Esophagus muscularis mucosa (tissue), 4 donors: ENCODE measurements at places on chromosomes 3 and 15. TPM values are rescaled to one million over a fixed set of nuclear protein-coding genes. Genes with fewer than 3 reads are reported as not detected.

DNA sequence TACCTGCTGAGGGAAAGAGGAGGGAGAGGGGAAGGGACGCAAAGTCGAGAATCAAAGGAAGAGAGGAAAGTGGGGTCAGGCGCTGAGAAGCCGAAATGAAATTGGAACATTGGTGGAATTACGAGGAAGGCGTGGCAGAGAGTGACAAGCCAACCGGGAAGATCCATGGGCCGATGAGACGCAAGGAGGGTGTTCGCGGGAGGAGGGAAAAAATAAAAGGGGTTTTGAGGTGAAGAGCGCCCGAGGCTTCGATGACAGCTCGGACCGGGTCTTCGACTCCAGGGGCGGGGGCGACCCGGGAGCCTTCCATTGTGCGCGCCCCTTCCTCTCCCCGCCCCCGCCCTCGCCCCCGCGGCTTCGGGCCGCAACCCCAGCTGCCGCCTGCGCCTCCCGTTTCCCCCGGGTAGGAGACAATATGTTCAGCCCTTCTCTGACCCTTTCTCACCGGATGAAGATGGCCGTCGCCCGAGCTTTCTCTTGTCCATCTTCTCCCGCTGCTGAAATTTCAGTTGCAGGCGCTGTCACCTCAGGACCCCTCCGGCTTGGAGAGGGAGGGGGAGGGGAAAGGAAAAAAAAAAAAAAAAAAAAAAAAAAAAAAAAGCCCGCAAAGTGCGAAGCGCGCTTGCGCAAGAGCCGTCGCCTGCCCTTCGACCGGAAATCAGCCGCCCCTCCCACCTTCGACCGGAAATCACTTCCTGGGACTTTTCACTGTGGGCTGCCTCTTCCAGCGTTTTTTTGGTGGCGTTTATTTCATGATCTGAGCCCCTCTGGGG lies at the start of gene SENP7:
TSS of gene SENP7 (minus strand) at position 567 of the 773 bp plus-strand sequence. CDS start at position 485, 82 bp downstream.
- peak; percentile 94 for DNase-seq

GRCh38 chr3:125006291-125006731 lies 49.5 kb downstream of the HEG1 start:
- no peak for DNase-seq

DNA sequence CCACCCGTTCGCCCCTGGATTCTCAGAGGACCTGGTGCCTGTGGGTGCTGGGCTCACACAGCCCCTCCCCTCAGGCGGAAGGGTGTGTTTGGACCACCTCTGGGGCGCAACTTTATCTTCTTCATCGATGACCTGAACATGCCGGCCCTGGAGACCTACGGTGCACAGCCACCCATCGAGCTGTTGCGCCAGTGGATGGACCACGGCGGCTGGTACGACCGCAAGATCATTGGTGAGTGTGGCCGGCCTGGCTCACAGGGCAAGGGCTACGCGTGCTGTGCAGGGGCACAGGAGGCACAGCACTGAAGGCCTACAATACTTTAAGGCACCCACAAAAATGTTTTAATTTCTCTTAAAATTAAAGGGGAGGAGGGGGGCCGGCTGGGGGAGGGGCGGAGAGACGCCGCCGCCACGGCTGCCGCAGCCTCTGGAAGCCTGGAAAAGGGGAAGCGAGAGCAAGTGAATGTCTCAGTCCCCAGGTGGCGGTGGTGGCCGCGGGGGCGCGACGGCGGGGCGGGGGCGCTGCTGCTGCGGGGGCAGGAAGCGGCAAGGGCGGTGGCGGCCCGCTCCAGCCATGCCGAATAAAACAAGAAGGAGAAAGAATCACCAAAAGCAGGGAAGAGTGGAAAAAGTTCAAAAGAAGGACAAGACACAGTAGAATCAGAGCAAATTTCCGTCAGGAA lies 56.8 kb downstream of the DNAH1 start:
- no peak for DNase-seq

DNA sequence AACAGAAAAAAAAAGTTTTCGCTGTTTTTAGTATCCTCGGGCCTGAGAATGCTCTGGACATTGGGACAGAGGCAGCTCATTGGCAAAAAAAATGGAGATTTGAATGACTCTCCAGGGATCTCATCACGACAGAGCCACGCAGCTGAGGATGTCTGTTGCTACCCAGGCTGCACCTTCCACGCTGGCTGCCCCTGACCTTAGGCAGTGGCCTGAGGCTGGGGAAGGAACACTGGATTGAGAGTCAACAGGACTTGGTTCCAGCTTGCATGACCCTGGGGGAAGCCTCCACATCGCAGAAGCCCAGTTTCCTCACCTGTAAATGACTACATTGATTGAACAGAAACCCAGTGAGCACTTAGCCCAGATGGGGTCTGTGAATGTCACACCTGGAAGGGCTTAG lies 8.7 kb upstream of the ACSBG1 start:
- DNase-seq, result no peak

GRCh38 chr15:56879502-56879901 lies 38.9 kb upstream of the TCF12 start:
- no peak for DNase-seq

DNA sequence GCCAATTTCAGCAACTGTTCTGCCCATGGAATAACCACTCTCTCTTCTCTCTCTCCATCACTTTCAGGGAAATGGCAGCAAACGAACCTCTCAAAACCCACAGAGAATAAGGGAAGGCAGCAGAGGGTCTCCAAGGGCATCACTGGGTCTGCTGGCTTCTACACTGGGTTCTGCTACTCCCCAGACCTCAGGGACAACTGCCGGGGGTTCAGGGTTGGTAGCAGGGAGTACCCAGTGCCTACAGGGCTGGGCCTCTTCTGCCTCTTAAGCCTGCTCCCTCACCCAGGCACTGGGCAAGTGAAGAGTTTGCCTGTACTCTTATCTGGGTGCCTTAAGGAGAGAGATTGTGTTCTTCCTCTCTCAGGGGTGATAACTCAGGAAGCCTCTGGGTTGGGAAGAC lies 2.5 kb downstream of the TCTA start:
- DNase-seq, result no peak

GRCh38 chr3:100706365-100706764 lies 2.9 kb upstream of the TFG start:
- DNase-seq, result no peak

GRCh38 chr3:31530960-31531335 lies 1.8 kb upstream of the STT3B start:
- no peak for DNase-seq

- DNase-seq, result no peak
Observed at GRCh38 chr3:117752984-117753717, 1043.6 kb downstream of the TUSC7 start.

GRCh38 chr3:80051602-80051962 lies 283.8 kb upstream of the ROBO1 start:
- no peak for DNase-seq

DNA sequence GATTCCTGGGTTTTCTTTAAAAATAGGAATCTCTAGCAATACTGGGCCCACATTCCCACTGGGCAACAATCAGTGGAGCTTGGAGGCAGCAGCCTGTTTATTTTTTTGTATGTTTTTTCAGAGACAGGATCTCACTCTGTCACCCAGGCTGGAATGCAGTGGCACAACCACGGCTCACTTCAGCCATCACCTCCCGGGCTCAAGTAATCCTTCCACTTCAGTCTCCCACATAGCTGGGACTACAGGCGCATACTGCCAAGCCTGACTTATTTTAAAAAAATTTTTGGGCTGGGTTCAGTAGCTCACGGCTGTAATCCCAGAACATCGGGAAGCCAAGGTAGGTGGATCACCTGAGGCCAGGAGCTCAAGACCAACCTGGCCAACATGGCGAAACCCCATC lies 29.1 kb upstream of the GNB5 start:
- DNase-seq, result no peak

- no peak for DNase-seq
Observed at GRCh38 chr3:39255503-39256325, 24.1 kb downstream of the CX3CR1 start.

- no peak for DNase-seq
Observed at GRCh38 chr15:40407330-40407990, 1.9 kb downstream of the IVD start.

DNA sequence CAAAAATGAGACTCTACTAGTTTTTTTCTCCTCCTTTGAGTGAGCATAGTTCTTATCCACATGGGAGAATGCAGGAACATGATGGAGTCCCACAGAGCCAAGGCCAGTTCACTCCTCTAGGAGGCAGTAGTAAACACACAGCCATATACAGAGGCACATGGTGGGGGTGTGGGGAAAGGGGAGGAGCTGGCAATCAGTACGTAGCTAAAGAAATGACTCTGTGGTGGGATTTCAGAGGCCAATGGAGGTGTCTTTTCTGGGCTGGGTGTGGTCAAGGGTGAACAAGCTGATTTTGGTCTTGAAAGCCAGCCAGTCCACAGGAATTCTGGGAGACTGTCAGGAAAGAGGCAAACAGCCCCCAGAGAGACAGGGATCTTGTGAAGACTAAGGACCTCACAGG lies 6.6 kb upstream of the RAB11A start:
- DNase-seq, result no peak

- no peak for DNase-seq
Observed at GRCh38 chr3:8458711-8459110, 42.9 kb upstream of the LMCD1 start.

GRCh38 chr3:191901741-191902140 lies 440.8 kb downstream of the PYDC2 start:
- DNase-seq, result no peak

DNA sequence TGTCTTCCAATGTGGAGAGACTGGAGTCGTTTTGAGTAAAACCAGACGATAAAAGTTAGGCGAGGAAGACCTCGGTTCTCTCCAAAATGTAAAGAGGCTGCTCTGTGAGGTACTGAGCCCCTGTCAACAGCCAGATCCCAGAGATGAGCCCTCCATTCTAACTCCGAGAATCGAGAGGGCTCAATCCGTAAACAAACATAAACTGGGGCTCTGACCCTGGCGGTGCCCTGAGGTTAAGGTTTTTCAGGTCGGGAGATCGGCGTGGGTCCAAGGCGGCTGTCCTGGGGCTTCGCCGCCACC lies 417 bp downstream of the TBCCD1 start:
- no peak for DNase-seq

GRCh38 chr3:30768046-30768445 lies 126.4 kb downstream of the GADL1 start:
- no peak for DNase-seq

- no peak for DNase-seq
Observed at GRCh38 chr3:119978554-119979208, 115.6 kb downstream of the GSK3B start.

TRIM42 gene
- not detected for total RNA-seq

SNTN gene
- not detected for total RNA-seq

PRRT3 gene
- total RNA-seq, result 2.5 TPM

CCR8 gene
- not detected for total RNA-seq

ERICH6 gene
- not detected for total RNA-seq

CLRN1 gene
- not detected for total RNA-seq
